Activated CD4-positive, alpha-beta T cell treated with anti-CD3 and anti-CD28 coated beads, Interleukin-2, amount 50 U/mL, for 16 hours (primary cell): ENCODE measurements at places on chromosomes 3 and 15.

DNA sequence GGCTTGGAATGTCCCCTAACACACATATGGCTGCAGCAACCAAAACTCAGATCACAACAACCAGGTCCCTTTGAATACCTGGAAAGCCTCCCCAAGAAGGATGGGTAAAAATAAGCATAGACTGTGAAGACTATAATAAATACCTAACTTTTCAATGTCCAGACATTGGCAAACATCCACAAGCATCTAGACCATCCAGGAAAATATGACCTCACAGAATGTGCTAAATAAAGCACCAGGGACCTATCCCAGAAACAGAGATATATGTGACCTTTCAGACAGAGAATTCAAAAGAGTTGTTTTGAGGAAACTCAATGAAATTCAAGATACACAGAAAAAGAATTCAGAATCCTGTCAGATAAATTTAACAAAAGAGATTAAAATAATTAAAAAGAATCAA is 109.2 kb downstream of the NEDD4 start:
- DNase-seq = no peak

DNA sequence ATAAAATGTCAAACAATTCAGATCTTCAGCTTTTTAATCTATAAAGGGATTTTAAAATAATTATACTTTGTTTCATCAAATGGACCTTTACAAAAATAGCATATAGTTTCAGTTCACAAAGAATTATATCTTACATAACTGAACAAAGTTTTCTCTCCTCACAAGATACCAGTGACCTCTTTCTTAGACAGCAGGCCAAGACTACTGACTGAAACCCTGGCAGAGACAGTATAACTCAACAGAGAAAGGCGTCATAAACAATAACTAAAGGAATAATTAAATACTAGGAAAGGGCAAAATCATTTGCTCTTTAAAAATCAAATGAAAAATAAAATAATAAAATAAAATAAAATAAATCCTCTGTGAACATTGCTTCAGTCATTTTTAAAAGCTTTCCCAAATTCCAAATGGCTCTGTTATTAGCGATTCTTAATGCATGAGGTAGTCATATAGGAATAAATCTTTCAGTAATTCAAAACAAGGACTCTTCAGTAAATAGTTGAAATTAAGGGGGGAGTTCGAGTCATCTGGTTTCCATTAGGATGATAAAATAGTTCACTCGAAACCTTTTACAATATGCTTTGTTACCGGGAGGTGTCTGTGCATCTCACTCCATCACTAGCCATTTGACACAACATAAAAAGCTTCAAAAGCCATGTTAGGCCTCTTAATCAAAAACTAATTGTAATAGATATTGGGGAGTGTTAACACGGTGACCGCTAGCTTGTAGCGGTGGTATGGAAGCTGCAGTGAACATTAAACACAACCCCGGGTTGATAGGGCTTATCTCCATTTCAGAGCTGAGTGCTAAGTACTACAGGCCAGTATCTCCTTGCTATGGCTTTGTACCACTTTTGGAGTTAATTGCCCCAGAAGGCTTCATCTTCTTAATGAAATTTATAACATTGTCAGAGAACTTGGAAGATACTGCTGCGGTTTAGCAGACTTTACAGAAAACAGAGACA is 142.9 kb upstream of the NR2F2 start:
- DNase-seq = no peak

- no peak for DNase-seq
These were observed 20.0 kb upstream of the SNX22 start for GRCh38 chr15:64131547-64131946.

- DNase-seq = no peak
These were observed 295.2 kb upstream of the WNT5A start for GRCh38 chr3:55782351-55782750.

- no peak for DNase-seq
These were observed 13.9 kb upstream of the HES1 start for GRCh38 chr3:194121891-194122631.
